Stimulated activated CD8-positive, alpha-beta memory T cell treated with anti-CD3 and anti-CD28 coated beads, Interleukin-4, amount 100 ng/mL, for 48 hours (primary cell): ENCODE measurements at places on chromosomes 7 and 10.

- DNase-seq = no peak
Observed at GRCh38 chr7:57820477-57820876, 370.5 kb downstream of the ZNF716 start.

- DNase-seq = no peak
Observed at GRCh38 chr7:17830206-17830605, 110.1 kb downstream of the SNX13 start.

DNA sequence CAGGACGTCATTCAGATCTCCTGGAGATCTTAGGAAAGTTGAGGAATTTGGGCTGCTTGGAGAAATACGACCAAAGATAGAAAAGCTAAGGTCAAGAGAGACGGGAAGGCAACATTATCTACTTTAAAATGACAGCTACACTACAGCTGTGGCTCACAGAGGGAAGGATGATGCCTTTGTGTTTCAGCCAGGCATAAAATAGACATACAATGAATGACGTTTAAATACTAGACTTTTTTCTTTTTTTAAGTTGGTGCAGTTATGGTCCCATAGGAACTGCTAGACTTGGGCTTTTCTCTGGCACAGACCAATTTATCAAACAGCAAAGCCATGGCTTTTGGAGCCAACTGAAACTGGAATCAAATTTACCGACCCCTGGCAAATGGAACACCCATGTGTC is 164.8 kb downstream of the MAGI2 start:
- DNase-seq = no peak

DNA sequence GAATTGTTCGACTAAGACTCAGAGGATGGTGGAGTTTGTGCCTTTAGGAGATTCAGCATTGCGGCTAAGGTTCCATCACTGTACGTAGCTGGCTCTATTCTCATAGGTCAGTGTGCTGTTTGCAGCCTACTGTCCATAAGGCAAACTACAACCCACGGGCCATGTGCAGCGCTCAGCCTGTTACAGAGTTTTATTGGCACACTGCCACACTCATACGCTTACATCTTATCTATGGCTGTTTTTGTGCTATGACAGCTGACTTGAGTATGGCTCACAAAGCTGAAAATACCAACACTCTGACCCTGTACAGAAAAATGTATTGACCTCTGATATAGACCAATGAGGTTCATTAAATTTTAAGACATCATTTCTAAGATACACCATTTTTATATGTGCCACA is 114.5 kb downstream of the ARID5B start:
- no peak for DNase-seq

DNA sequence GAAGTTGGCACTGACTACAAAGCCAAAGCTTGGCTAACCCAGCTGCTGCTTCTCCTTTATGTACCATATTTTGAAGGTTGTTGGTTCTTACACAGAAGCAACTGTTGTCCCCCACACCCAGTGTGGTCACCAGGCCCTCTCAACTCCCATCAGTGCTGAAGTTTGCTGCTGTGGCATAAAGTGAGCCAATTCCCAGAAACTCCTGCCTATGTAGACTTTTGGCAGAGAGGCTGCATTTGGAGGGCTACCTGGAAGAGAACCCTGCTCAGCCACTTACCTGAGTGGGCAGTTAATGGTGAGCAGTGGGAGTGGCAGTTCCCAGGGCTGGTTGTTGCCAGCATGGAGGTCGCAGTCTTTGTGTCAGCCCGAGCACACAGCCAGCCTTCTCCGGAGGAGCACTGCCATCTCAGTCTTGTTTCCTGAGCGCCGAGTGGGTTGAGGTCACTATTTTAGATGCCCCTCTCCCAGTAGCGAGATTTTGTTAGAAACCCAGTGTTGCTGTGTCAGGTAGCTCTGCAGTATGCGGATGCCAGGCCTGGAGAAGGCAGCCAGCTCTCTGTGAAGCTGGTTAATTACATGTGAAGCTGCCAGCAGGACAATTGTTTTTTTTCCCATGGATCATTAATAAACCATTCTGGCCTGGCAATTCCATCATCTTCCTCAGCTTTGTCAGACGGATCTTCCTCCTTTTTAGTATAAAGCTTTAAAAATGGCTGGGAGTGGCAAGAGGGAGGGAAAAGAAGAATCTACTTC is 24.5 kb downstream of the LRRC4 start:
- DNase-seq = no peak
